ENCODE measurements at places on chromosomes 3 and 15. TPM values are rescaled to one million over a fixed set of nuclear protein-coding genes. Genes with fewer than 3 reads are reported as not detected.

Gene BHLHE40
- 216 TPM for total RNA-seq

Gene SMAD6
- total RNA-seq = 1.9 TPM

Gene ADGRG7
- not detected for total RNA-seq

Gene STRIT1
- total RNA-seq = not detected

Gene TF
- total RNA-seq = not detected

Gene RHOV
- not detected for total RNA-seq

Gene SLC24A5
- total RNA-seq = under 0.01 TPM

Gene C15orf61
- total RNA-seq = 5.2 TPM

Gene LRRC3B
- total RNA-seq = 0.10 TPM

Gene PGBD4
- total RNA-seq = 4.5 TPM

Gene FBXL2
- total RNA-seq = 0.10 TPM

Gene CPN2
- not detected for total RNA-seq

Gene SH2D7
- total RNA-seq = not detected

Gene CHCHD4
- total RNA-seq = 1.9 TPM

Gene SERPINI2
- not detected for total RNA-seq

Gene SENP7
- total RNA-seq = 37.2 TPM

Gene C3orf70
- total RNA-seq = not detected

Gene COL6A5
- total RNA-seq = not detected

Gene TGM4
- not detected for total RNA-seq

Gene CEMIP
- total RNA-seq = 0.21 TPM

Gene MCTP2
- 55.9 TPM for total RNA-seq

Gene SI
- total RNA-seq = not detected

Gene DYNLT2B
- 2.2 TPM for total RNA-seq

Gene SUSD5
- under 0.01 TPM for total RNA-seq
